ENCODE measurements at places on chromosomes 1 and 21.

- DNase-seq: no peak
Observed at GRCh38 chr1:244231193-244231571, 180.1 kb downstream of the ZBTB18 start.

DNA sequence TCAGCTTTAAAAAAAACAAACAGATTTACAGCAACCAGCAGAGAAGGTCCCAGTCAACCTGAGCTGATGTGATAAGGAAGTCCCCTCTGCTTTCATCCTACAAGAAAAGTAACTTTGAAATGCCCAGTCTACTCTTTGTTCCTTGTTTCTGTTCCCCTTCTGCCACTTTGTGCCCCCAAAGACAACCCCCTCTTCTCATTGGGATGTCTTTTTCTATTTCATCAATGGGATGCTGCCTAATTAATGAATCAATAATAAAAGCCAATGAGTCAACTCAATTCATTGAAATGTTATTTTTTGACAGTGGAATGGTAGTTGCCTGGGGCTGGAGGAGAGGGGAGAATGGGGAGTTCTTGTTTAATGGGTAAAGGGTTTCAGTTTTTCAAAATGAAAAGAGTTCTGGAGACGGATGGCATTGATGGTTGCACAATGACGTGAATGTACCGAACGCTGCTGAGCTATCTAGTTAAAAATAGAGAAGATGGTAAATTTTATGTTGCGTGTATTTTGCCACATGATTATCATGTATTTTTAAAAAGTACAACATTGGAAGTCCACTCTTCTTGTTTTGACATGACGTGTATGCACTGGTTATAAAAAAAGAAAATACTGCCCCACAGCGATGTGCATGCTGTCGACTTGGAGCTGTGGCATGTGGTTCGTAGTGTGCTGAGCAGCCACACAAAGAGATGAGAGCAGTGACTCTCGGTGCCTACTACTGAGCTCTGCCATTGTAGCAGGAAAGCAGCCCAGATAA is 22.4 kb upstream of the PADI2 start:
- DNase-seq: no peak

DNA sequence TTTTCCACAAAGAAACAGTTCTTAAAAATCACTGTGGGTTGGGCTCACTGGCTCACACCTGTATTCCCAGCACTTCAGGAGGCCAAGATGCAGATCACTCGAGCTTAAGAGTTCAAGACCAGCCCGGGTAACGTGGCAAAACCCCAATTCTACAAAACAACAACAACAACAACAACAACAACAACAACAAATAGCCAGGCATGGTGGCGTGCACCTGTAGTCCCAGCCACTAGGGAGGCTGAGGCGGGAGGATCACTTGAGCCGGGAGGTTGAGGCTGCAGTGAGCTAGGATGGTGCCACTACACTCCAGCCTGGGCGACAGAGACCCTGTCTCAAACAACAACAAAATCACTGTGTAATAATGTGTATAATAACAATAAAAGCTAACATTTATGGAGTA is 40.8 kb downstream of the CDCP2 start:
- DNase-seq: no peak

GRCh38 chr21:38760762-38761155 is 45.0 kb upstream of the ETS2 start:
- DNase-seq: no peak

- DNase-seq: peak; percentile 28
Observed at GRCh38 chr1:52032785-52033131, 852 bp downstream of the KTI12 start.

DNA sequence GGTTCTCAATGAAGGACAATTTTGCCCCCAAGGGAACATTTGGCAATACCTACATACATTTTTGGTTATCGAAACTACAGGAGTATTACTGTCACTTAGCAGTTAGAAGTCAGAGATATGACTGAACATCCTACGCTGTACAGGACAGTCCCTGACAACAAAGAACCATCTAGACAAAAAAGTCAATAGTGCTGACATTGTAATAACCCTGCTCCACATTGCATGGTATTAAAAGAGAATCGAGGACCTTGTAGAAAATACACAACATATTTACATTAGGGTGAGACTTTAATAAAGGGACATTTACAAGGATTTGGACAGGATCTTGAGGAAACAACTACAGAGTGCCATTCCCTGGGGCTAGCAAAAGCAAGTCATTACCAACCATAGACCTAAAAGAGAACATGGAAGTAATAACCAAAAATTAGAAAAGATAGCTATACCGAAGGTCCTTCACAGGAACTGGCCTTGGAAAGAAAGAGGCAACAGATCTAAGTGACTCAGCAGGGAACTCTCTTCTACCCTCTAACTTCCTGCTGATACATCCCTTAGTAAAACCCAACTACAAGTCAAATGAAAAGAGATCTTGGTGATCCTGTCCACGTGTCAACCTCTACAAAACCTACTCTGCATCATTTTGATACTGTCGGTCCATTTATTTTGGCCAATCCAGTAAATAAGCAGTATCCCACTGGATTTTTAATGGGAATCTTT is 40.2 kb downstream of the ANGPTL3 start:
- DNase-seq: no peak

DNA sequence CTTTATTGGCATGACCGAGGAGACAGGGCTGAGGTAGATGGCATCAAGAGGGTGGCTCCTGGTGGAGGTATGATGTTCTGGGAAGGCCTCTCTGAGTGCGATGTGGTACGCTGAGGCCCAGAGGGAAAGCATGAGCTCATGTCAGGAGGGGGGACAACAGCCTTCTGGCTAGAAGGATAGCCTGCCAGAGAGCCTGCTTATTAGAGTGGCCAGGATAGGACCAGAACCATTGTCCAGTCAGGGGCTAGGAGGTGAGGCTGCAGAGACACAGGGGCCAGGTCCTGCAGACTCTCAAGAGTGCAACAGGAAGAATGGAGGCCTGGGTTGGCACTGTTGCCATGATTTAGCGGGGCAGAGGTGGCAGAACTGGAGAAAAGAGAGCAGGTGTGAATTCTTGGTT is 7.3 kb downstream of the ADARB1 start:
- DNase-seq: no peak
